Heart left ventricle (tissue), 16 donors: ENCODE measurements at places on chromosomes 1 and 21. TPM values are rescaled to one million over a fixed set of nuclear protein-coding genes. Genes with fewer than 3 reads are reported as not detected.

DNA sequence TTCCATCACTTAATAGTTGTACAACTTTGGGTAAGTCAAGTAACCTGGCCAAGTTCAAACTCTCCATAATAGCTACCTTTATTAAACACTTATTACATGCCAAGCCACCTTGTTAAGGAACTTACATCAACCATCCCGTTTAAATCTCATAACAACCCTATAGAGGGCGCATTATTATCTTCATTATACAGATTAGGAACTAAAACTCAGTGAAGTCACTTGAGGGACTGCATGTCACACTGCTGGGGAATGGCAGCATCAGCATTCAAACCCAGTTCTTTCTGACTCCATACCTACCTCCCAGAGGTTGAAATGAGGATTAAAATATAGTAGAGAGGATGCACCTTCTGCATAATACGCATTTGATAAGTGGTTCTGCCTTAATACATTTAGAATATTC lies 47.1 kb upstream of the PLA2G2C start:
- no peak for DNase-seq

GRCh38 chr1:9448132-9449109 lies 90.8 kb upstream of the SLC25A33 start:
- DNase-seq, result no peak

GRCh38 chr1:166343276-166343675 lies 176.5 kb upstream of the FAM78B start:
- DNase-seq, result no peak

DNA sequence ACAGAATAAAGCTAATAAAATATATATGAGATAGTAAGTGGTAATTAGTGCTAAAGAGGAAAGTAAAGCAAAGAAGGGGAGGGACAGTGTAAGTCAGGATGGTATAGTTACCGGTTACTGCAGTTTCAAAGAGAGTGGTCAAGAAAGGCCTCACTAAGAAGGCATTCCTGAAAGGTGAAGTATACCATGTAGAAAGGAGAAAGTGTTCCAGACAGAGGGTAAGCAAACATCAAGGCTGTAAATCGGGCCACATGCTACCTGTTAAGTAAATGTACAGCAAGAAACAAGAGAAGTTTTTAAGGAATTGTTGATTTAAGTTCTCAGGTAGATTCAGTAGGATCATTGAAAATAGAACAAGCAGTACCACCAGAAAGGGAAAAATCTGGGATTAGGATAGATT lies 9.7 kb downstream of the DESI2 start:
- DNase-seq, result no peak

GRCh38 chr1:67053535-67053784 lies 488 bp downstream of the SLC35D1 start:
- peak; percentile 69 for DNase-seq

GRCh38 chr1:89929467-89930063 lies 65.3 kb upstream of the ZNF326 start:
- no peak for DNase-seq

DNA sequence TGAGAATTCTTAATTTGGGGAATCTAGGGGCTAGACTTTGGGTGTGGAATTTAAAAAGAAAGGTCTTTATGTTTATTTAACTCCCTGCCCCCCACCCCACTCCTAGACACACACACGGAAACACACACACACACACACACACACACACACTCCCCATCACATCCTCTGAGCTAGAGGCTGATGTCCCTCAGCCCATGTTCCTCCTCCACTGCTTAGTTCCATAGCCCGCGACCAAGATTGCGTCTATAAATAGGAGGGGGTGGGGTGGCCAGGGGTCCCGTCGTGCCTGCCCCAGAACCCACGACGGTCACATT lies 655 bp upstream of the KIRREL1 start:
- DNase-seq, result no peak

- no peak for DNase-seq
Observed at GRCh38 chr1:17128361-17128760, 9.1 kb upstream of the PADI2 start.

DNA sequence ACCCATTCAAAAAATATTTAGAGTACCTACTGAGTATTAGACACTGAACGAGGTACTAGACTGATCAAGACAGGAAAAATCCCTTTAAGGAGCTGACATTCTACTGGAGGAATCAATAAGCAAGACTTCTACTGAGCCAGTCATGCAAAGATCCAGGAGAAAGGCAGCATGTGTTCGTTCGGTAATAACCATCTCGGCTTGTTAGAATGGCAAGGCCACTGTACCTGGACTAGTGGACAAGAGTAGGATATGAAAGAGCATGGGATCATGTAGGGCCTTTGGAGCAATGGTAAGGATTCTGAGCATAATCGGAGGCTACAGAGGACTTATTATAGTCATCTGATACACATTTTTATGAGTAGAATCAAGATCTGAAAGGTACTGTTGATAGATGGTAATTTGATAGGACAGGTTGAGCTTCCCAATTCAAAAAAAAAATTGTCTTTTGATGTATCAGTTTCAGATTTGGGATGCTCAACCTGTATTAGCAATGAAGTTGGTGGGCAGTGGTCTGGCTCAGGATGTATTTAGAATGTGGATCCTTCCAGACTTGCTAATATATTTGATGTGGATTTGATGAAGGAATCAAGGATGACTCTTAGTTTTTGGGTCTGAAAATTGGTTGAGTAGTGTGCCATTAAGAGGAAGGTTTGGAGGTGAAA lies 2.3 kb downstream of the COX20 start:
- no peak for DNase-seq

DNA sequence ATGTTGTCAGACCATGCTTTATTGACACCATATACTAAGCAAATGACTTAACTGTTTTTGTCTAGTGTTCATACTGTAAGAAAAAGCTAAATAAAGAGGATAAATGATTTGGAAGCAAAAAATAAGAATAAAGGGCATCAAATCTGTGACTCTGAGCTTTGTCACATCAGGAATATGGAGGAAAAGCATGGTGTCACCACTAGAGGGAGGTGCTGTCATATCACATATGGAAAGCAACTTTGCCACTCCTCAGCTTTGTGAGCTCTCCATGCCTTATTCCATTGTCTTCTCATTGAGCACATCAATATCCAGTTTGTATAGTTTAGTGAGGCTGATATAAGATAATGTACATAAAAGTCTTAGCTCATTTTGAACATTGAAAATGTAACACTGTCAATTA lies 20.8 kb upstream of the GBP1 start:
- no peak for DNase-seq

- no peak for DNase-seq
Observed at GRCh38 chr21:29207201-29207600, 76.8 kb downstream of the MAP3K7CL start.

DNA sequence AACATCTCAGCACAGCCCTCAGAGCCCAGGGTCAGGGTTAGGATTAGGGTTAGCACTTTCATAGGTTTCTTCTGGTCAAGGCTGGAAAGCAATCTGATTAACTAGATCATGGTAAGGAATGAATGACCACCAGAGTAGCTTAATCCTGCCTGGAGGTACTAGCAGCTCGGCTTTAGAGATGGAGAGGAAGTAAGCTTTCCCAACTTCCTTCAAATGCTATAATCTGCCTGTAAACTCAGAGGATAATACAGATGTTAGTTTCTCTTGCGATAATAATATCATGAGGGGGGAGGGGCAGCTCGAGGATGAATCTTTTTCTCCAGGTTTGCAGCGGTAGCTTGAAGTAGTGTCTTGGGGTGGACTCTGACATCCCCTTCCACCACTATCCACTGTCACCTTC lies 194.9 kb downstream of the HIVEP3 start:
- DNase-seq, result no peak

DNA sequence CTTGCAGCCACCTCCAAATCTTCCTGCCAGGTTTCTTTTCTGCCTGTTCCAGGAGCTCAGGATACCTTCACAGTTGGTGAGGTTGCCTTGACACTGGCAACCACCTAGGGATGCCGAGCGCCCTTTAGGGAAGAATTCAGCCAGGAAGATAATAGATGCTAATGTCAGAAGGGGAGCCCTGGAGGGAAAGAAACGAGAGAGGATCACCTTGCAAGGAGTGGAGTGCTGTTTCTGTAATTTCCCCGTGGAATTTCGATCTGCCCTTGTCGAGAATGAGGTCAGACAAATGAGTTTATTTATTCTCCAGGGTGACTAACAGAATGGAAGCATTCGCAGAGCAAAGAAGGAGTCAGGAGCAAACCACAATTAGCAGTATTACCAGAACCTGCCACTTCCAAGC lies 315.8 kb upstream of the KAZN start:
- no peak for DNase-seq

GRCh38 chr1:155978973-155979429 lies 654 bp upstream of the ARHGEF2 start:
- DNase-seq, result peak; percentile 49

GRCh38 chr1:41917835-41918449 lies 780 bp downstream of the HIVEP3 start:
- DNase-seq, result peak; percentile 66

DNA sequence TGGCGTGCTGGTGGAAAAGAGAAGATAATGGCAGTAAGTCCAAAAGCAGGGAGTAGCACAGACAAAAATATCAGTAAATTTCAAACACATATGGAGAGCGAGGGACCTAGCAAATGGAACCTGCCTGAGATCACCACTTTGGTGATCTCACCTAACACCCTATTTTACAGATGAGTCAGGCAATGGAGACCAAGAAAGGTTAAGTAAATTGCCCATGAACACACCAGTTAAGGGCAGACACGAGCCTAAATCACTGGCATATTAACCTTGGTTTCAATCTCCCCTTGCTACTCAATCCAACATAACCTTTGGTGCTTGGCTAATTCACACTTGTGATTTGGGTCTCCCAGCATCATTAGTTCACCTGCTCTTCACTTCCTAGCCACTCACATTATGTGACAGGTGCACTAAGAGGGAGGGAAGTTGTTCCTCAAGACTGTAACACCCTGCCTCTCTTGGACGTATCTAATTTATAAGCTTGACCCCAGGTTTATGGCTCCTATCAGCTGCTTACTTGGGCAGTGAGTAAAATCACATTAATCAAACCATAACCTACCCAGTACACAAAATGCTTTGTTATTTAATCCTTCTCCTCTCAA lies 11.5 kb downstream of the ZNF697 start:
- no peak for DNase-seq

- no peak for DNase-seq
Observed at GRCh38 chr1:57218487-57219079, 205.3 kb downstream of the DAB1 start.

GRCh38 chr1:160741092-160741501 lies 2.0 kb downstream of the SLAMF7 start:
- DNase-seq, result no peak

DNA sequence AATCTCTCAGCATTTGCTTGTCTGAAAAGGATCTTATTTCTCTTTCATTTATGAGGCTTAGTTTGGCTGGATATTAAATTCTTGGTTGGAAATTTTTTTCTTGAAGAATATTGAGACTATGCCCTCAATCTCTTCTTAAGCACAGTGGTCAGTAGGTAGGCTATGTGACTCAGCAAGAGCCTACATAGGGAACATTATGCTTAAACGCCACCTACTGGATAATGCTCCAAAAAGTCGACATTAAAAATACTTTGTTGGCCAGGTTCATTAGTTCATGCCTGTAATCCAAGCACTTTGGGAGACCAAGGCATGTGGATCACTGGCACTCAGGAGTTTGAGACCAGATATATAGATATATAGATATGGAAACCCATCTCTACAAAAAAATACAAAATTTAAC lies 678.0 kb upstream of the USP24 start:
- DNase-seq, result no peak

DNA sequence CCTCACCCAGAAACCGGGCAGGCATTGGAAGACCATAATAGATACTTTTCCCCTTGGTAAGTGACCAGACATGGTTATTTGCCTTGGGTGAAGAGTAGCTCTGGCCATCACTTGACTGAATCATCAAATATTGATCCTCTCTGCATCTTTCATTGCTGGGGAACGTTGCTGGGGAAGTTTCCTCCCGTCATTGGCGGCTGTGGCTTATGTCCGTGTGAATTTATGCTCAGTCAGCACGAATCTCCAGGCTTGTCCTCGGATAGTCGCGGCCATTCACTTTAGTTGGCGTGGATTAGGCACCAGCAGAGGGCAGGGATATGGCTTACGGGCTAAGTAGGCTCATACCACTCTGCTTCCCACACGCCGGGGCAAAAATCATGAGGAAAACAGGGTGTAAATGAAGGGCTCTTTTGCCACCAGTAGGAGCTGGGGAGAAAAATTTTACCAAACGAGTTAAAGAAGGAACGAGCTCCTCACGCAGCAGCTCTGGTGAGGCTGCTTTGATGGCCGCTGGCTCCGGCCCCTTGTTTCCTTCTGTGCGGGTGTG lies 473.4 kb downstream of the CAMTA1 start:
- no peak for DNase-seq

DNA sequence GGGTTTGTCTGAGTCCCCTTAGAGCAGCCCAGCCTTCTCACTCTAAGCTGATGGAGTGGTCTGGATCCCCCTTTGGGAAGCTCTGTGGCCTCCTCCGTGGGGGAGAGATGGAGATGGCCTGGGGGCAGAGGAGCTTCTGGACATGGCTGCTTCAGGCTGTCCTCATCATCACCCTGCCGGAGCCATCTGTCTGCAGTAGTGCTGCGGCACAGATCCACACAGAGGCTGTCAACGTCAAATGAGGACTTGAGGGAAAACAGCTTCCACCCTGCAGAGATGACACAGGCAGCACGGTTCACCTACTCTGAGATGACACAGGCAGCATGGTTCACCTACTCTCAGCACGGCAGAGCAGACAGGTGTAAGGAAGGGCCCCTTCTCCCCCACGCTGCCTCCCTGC lies 134.3 kb downstream of the IGSF21 start:
- DNase-seq, result no peak

DNA sequence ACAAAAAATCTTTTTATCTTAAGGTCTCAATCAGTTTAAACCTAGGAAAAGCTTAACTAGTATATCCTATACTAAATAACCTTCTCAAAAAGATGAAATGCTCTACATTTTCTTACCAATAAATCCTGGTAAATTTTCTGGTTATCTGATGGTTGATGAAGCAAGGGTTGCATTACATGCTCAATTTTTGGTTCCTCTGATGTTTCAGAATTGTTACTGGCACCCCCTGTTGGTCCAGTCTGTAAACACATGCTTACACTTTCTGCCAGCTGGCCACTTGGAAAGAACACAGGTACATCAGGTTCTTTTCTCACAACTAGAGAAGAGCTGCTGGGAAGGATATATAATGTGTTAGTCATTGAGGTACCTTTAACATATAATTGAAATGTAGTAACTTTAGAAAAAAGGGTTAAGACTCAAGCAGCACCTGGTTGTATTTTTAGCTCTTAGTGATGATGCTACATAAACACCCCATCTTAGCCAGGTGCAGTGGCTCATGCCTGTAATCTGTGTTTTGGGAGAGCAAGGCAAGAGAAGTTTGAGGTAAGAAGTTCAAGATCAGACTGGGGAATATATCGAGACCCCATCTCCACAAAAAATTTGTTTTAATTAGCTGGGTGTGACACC lies 30.9 kb upstream of the TAL1 start:
- no peak for DNase-seq

- no peak for DNase-seq
Observed at GRCh38 chr1:78950826-78951225, 55.7 kb downstream of the ADGRL4 start.

APP gene
- polyA plus RNA-seq, result 231 TPM

CELA2A gene
- polyA plus RNA-seq, result not detected

WARS2 gene
- polyA plus RNA-seq, result 7.7 TPM

DDI2 gene
- 9.4 TPM for polyA plus RNA-seq

SLAMF9 gene
- polyA plus RNA-seq, result 0.24 TPM

MAP1LC3C gene
- 0.82 TPM for polyA plus RNA-seq

LCE3D gene
- polyA plus RNA-seq, result not detected

FHAD1 gene
- polyA plus RNA-seq, result 0.06 TPM

CLCA4 gene
- 0.14 TPM for polyA plus RNA-seq

CD1E gene
- polyA plus RNA-seq, result not detected

RHEX gene
- not detected for polyA plus RNA-seq

ASCL5 gene
- not detected for polyA plus RNA-seq

IGFN1 gene
- 0.03 TPM for polyA plus RNA-seq

MATN1 gene
- not detected for polyA plus RNA-seq
